Subcutaneous adipose tissue (tissue), 4 donors: ENCODE measurements at places on chromosomes 16 and 17. TPM values are rescaled to one million over a fixed set of nuclear protein-coding genes. Genes with fewer than 3 reads are reported as not detected.

CES5A gene
- not detected for total RNA-seq

SLC5A11 gene
- total RNA-seq, result not detected

SECTM1 gene
- total RNA-seq, result 17.1 TPM

NOG gene
- total RNA-seq, result 0.34 TPM

TEX19 gene
- not detected for total RNA-seq

DNAAF1 gene
- total RNA-seq, result 0.44 TPM

MON1B gene
- 35.4 TPM for total RNA-seq

TBX2 gene
- 5.3 TPM for total RNA-seq

CACNG4 gene
- total RNA-seq, result not detected
